ENCODE measurements at places on chromosomes 3 and 15.

- no peak for DNase-seq
Observed at GRCh38 chr3:183897606-183898005, 12.9 kb upstream of the PARL start.

DNA sequence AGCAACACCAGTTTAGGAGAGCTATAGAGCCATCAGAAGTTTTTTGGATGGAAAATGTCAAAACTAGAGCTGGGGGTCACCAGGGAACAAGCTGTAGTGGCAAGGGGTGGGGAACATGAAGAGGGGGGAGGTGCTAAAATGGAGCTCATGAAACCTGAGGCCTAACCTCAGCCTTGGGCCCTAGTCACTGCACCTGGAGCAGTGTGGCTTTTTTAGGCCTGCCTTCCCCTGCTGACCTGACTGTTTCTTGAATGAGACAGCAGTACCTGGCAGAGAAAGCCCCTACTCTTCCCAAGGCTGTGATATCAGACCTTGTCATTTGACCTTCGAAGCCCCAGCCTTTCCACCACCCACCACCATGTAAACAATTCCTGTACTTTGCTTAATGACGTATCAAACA lies 383.5 kb downstream of the EPHB1 start:
- DNase-seq = no peak

GRCh38 chr15:72983801-72984545 lies 68.3 kb upstream of the NEO1 start:
- DNase-seq = no peak

- no peak for DNase-seq
Observed at GRCh38 chr3:67648229-67648628, 6.2 kb downstream of the SUCLG2 start.

GRCh38 chr3:23950293-23950692 lies 5.2 kb downstream of the NR1D2 start:
- DNase-seq = no peak

- DNase-seq = no peak
Observed at GRCh38 chr3:55459838-55460237, 27.3 kb downstream of the WNT5A start.

DNA sequence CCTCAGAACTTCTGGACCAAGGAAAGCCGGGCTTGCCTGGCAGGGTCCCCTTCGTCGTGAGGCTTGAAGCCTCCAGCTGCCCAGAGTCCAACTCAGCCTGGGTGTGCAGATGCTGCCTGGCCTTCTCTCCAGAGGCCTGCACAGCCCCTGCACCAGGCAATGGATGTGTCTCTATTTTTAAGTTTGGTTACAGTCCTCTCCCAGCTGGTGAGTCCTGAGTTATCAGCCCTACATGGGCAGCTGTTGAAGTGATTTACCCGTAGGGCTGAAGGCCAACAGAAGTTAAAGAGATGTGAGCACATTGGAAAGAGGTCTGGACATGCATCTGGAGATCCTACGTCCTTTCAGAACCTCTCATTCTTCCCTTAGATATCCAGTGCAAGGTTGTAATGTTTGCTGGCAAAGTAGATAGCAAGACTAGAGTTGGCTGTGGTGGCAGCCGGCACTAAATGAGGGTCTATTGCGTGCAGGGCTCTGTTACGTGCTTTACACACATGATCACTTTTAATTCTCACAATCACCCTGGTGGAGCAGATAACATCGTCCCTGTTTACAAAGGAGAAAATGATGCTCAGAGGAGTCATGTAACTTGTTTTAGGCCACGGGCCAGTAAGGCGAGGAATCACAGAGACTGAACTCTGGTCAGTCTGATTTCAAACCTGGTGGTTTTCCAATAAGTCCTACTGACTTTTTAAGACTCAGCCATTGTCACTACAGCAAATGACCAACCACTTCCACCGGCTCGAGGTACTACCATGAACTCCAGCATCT lies 9.9 kb downstream of the FYCO1 start:
- no peak for DNase-seq

DNA sequence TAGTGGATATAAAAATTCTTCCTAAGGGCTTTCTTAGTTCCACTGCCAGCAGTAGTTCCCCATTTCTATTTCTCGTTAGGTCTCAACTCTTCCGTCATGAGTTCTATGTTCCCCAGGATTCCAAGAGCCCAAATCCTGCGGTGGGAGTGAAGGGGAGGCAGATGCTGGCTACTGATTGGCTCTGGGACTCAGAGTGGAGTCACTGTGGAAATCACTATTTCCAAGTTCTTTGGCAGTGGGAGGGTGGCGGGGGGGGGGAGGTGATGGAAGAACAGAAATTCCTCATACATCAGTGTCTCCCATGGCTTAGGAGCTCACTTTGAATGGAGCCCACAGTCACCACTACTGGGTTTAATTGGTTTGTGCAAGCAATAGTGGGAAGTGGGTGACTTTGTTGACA lies 5.6 kb downstream of the CCR1 start:
- DNase-seq = no peak

GRCh38 chr3:124373524-124373923 lies 356.7 kb upstream of the UMPS start:
- DNase-seq = no peak

- DNase-seq = no peak
Observed at GRCh38 chr15:67852418-67852817, 12.6 kb upstream of the RNU6-1 start.

DNA sequence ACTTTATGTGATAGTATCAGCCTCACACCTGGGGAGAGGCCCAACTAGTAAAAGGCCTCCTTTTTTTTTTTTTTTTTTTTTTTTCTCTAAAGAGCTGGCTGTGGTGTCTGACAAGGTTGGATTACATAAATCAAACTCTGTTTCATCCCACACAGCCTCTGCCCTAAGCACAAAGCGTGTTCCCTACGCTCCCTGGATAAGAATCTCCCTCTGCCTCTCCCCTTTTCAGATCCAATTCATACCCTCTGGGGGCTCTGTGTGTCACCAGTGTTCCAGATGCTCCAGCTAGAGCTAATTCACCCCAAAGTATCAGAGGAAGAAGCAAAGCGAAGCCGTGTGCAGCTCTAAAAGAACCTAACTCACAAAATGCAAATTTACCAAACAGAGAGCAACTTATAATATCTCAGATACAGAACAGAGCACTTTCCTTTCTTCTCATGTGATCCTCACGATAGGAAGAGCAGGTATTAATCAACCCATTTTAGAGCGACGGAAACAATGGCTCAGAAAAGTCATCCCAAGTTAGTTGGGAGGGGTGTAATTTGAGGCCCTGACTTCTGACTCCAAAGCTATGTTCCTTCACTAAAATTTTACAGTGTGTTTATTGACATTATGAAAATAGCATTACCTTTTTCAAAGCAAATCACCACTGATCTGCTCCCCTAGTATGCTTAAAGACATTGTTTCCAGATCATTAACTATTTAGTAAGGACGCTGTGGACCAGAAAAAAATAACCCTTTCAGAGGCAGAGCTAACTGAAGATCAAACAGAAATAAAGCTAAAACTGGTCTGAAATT lies 12.4 kb downstream of the BMF start:
- no peak for DNase-seq

DNA sequence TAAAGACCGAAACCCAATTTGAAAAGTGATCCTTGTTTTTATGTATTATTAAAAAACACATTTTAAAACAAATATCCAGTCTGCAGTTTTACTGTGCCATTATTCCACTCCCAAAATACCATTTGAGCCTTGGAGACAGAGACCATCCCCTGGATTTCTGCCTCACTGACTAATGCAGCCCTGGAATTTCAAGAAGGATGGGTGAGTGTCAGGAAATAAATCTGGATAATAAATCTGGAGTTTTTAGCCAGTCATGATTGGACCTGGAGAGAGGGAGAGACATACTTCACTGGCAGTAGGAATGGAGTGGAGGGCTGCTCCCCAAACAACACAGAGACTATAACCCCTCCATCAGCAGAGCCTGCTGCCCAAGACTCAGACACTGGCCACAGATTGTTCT lies 123.3 kb downstream of the MYLK start:
- no peak for DNase-seq

DNA sequence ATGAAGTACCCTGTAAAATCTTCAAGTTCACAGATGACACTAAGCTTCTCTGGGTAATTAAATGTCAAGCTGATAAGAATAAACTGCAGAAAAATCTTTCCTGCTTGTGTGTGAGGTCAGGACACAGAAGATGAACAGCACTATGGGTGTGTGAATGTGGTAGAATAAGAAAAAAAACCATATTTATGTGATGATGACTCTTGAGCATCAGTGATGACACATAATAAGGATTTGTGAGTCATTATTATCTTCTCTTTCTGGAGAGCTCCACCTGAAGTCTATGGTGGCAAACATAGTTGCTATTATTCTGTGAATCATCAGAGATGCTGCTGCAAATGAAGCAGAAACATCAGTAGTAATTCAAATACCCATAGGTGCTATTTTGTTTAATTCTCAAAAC lies 422.4 kb downstream of the DIPK2A start:
- DNase-seq = no peak

DNA sequence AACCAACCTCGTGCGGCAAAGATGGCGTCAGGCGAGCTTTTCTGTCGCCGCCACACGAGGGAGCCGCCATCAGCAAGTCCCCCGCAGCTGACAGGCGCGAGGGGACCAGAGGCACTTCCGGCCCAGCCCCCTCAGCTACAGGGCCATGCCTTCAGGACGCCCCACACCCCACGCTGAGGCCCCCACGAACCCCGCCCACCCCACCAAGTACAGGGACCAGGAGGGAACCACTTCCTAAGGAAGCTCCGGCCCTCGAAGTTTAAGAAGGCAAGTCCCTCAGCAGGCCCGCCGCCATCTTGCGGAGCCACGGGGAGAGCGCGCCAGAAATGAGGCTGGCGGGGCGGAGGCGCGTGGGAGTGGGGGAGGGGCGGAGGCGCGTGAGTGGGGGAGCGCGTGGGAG lies 790 bp downstream of the DAZL start:
- no peak for DNase-seq

GRCh38 chr3:4888913-4889846 lies 90.1 kb upstream of the BHLHE40 start:
- DNase-seq = no peak

Data from GM04504 (cell line).